ENCODE measurements at places on chromosomes 1 and 21.

- no peak for DNase-seq
These were observed 41.4 kb upstream of the SELENON start for GRCh38 chr1:25758466-25759070.

DNA sequence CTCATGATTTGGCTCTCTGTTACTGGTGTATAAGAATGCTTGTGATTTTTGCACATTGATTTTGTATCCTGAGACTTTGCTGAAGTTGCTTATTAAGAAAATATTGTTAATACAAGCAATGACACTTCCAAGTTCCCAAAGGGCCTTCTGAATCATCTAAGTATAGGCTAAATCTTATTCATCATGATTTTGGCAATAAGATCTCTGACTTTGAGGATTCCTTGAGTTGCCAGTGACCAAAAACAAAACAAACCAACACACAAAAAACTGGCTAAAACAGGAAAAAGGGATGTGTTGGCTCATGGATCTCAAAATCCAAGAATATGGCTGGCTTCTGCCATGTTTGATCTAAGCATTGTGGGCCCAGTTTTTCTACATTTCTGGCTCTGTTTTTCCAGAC, 163.4 kb downstream of the HHIPL2 start:
- DNase-seq = no peak

GRCh38 chr1:28259934-28260802, 850 bp downstream of the SESN2 start:
- peak; percentile 71 for DNase-seq

DNA sequence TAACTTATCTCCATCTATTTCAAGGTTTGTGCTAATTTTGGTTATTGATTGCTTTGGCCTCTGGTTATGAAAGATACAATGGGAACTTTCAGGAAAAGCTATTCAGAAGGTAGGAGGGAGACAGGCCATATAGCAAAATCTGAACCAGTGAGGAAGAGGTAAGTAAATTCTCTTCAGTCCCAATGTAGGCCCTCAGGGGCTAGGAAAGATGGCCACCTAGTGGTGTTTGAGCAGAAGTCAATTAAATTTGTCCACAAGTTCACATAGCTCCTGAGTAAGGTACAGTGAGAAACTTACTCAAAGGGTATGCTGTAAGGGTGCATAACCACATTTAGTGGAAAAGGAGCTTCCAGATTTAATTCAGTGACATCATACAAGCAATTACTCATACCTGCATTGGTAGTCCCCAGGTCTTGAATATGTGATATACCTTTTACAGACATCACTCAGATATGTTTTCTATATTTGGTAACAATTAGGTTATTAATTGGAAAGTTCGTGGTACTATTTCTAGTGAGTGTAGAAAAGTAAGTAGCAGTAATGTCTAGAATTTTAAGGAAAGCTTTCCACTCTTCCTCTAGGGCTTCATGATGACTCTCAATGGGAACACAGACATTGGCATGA, 21.4 kb upstream of the FMO1 start:
- DNase-seq = no peak
